ENCODE measurements at places on chromosomes 5 and 9. TPM values are rescaled to one million over a fixed set of nuclear protein-coding genes. Genes with fewer than 3 reads are reported as not detected.

- DNase-seq = peak; percentile 81
Measured at GRCh38 chr5:113447498-113448050, 12.8 kb upstream of the TSSK1B start.

DNA sequence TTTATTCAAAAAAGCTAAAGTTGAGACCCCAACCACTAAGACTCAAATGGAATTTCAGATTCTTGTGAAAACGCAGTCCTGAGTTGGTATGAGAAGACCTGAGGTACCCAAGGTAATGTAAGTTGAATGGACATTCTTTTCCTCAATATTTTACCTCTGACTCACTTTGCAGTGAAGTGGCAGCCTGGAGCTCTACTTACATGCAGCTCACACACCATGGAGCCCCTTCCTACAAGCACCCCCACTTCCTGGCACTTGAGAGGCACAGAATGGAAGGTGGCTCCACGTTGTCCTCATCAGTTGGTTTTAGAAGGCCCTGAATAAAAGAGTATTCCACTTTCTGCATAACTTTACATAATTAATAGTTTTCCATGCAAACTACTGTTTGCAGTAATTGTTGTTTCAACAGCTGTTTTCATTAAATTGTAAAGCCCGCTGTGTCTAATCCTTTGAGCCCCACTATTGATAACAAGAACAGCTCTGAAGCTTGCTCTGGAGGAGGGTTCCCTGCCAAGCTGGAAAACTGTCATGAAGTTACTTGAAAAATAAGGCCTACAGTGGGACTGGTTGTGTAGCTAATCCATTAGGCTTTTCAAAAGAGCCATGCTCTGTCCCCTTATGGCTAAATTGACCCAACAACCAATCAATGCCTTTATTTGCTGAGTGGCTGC lies 102.2 kb upstream of the SPATA31D4 start:
- DNase-seq = no peak

GRCh38 chr9:124332361-124333202 lies 74.8 kb downstream of the NEK6 start:
- peak; percentile 64 for DNase-seq

DNA sequence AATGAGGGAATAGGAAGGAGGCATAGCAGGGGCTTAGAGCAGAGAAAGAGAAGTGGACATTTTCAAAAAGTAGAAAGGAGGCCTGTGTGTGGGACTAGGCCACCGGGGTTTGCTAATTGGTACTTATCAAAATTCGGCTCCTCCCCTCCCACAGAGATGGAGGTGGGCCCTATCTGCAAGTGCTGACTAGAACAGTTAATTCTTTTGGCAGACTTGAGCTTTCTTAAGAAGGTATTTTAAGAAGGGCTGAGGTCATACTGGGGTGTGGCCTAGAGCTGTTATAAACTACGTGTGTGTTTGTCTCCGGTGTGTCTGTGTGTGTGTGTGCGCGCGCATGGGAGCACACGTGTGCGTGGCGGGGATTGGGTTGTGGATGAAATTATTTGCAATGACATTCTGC lies 1086.5 kb downstream of the EFNA5 start:
- no peak for DNase-seq

DNA sequence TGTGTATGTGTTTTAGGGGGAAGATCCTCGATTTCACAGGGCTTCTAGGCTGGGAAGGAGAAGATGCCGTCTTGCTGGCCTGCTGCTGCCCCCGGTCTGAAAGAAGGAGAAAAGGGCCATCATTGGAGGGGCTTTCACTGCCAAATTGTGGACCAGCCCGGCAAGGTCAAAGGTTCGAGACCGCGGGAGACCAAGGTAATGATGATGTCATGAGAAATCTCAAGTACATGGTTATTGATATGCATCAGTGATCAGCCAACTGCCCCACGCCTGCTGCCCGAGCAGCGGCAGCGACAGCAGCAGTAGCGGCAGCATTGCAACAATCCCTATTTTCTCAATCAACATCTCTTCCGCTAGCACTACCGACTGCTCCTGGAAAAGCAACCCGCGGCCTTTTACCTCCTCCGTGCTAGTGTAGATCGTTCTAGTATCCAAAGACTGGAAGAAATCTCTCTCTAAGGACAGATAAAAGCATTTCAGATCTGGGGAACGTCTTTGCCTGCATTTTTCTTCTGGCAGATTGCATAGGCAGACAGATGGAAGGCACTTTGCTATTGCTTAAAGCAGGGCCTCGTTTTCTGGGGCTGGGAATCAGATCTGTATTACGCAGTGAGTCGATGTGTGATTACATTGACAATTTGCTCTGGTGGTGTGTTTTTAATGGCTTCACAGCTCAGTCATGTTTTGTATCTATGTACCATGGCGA lies 215.3 kb downstream of the MEF2C start:
- DNase-seq = peak; percentile 74

DNA sequence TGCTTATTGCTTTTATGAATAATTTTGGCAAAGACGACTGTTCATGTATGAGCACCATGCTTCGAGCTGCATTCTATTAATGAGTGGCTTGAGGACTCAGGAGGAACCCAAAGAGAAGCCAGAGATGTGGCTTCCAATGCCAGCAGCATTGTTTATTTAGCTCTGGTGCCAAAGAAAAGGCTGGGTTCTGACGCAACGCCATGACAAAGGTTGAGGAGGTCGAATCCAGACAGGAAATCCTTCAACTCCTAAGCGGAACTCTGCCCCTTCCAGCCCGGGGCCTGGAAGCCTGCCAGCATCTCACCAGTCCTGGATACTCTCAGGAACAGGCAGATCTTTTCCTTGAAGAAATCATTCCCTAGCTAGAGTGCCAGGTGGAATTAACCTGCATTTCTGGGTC lies 104.4 kb downstream of the ARHGAP26 start:
- DNase-seq = no peak

- no peak for DNase-seq
Measured at GRCh38 chr5:16618138-16618897, 1.5 kb upstream of the RETREG1 start.

GRCh38 chr9:137269231-137269772 lies 8.2 kb upstream of the TOR4A start:
- no peak for DNase-seq

DNA sequence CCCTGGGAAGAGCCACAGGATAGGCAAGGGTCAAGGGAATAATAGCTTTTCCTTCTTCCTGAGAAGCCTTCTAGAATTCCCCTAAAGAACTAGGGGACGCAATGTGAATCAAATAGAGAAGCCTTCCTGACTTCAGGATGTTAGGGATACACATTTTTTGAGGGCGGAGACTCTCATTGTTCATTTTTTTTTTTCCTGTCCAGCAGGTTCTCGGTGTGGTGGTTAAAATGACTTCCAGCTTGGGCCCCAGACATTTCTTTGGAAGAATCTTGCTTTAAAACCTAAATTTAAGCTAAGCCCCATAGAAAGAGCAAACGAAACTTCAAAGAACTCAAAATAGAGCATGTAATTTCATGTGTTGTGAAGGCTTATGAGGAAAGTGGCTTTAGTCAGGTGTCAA lies 80.8 kb downstream of the IQGAP2 start:
- DNase-seq = no peak

DNA sequence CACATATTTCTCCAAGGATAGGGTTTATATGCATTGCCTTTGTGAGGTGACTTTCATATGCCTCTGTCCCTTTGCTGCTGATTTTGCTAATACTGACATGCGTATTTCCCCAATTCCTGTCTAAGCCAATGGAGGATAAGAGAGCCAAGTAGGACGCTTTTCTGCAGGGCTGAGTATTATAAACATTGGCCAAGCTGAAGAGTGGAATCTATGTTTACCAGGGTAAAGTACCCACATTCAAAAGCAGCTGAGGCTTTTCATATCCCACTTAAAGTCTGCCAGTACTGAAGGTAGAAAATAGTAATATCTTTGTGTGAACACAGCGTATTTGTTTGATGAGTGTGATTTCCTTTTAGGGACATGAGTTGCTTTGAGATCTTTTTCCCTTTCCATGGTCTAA lies 128.8 kb upstream of the GPR151 start:
- no peak for DNase-seq

- DNase-seq = no peak
Measured at GRCh38 chr5:132458651-132459030, 31.9 kb downstream of the IRF1 start.

- no peak for DNase-seq
Measured at GRCh38 chr9:105093685-105094084, 150.8 kb upstream of the SLC44A1 start.

DNA sequence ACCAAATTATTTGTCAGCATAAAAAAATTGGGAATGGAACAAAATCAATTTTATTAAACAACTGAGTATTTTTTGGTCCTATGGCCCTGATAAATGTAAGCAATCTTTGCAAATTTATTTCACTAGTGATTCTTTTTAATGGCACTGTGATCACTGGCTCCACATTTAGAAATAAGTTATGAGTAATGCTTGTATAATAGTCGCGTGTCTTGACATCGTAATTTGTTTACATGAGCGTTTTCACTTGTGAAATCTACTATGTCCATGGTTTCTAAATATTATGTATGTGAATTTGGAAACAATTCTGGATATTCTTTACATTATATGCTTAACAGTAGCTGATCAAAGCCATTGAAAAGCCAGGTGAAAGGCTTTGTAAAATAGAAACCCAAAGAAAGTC lies 817.5 kb downstream of the EFNA5 start:
- no peak for DNase-seq

- no peak for DNase-seq
Measured at GRCh38 chr5:72472666-72473422, 34.4 kb downstream of the ZNF366 start.

- no peak for DNase-seq
Measured at GRCh38 chr5:157547941-157548512, 27.5 kb downstream of the ADAM19 start.

- DNase-seq = no peak
Measured at GRCh38 chr5:9558319-9558965, 12.6 kb upstream of the SEMA5A start.

GRCh38 chr9:134365791-134366222 lies 39.6 kb downstream of the RXRA start:
- peak; percentile 48 for DNase-seq

DNA sequence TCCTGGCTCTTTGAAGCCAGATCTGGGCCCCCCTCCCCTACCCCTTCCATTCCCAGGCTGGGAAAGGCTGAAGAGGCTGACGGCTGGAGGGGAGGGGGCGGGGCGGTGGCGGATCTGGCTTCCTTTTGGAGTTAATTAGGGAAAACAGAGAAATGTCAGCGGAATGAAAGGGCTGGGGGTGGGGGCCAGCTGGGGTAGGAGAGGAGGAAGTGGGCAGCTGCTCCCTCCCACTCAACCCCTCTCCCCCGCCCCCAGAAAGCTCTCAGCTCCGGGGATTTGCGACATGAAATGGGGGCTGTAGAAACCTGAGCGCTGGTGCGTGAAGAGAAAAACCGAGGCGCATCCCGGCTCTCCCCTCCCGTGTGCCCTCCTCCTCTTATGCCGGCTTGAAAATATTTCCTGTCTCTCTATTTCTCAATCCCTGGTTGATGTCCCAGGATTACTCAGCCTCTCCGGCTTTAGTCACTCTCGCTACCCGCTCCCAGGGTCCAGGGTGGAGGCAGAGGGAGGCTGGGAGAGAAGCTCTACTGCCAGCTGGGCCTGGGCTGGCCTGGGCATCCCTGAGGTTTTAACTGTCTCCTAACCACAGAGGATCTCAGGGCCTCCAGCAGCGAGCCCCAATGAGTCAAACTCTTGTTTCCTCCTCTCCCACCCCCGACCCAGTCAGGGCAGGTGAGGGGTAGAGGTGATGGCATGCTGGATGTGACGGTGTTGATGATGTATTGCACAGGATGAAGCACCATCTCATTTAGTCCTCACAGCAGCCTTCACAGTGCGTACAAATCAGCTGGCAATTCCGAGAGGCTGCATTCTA lies 20.1 kb downstream of the PCDHGC5 start:
- peak; percentile 75 for DNase-seq

DNA sequence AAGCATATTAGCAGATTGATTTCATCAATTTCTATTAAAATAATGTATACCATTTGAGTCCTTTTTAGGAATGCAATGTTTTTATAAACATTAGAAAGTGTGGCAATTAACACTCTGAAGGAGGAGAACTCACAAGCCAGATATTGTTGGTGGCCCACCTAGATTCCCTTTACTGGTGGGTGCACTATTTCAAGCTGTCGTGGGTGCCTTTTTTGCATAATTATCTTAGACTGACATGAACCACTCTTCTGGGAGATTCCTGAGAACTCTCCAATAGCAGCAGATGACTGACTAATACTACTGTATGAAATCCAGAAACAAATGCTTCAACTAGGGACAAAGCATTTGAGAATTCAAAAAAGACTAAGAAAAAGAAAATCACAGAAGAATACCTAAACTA lies 526.0 kb downstream of the CDH18 start:
- DNase-seq = no peak

DNA sequence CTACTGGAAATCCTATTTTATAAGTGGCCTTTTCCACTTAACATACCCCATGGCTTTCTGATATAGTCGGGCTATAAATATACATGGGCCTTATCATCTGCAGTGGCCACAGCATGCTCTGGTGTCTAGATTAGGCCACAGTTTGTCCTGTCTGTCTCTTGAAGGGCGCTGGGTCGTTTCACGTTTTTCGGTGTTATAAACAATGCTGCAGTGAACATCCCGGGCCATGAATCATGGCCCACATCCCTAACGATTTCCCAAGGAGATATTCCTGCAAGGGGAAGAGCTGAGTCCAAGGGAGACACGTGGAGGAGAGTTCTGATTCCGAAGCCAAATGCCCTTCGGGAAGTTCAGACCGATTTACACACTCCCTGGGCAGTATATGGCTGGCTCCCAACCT lies 8.4 kb downstream of the PLPP7 start:
- DNase-seq = no peak

GRCh38 chr9:89428222-89428761 lies 69.6 kb downstream of the SEMA4D start:
- no peak for DNase-seq

DNA sequence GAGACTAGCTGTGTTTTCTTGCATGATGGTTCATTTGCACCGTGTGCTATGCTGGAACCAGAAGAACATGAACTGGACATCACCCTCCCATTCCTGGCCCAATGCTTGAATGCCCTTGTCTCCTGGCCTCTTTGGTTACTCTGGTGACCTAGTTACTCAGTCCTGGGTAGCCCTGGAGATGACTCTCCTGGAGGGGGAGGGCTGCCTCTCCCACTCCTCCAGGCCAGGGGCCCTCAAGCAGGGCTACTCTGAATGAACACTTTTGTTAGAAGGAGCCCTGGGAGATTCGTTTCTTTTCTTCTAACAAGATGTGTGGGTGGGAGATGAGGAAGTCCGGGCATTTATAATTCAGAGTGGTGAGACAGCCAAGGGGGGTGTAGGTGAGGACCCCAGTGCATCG lies 12.0 kb upstream of the NKX2-5 start:
- no peak for DNase-seq

KIF3A gene
- 42.4 TPM for total RNA-seq

CBY3 gene
- total RNA-seq = not detected

SOWAHA gene
- total RNA-seq = 0.12 TPM

FAM221B gene
- total RNA-seq = not detected

IQGAP2 gene
- 1.4 TPM for total RNA-seq

PAEP gene
- total RNA-seq = not detected

CDH18 gene
- 0.49 TPM for total RNA-seq

CD274 gene
- not detected for total RNA-seq

SPATA31E1 gene
- 0.71 TPM for total RNA-seq

CTXN3 gene
- not detected for total RNA-seq

SLC45A2 gene
- total RNA-seq = 0.76 TPM

TMEM174 gene
- not detected for total RNA-seq

TMEM252 gene
- not detected for total RNA-seq

ENTPD2 gene
- 0.69 TPM for total RNA-seq

HTR4 gene
- not detected for total RNA-seq

LIFR gene
- total RNA-seq = 41.6 TPM

Data from glutamatergic neuron (in vitro differentiated cells).